Thoracic aorta endothelial cell (primary cell): ENCODE measurements at places on chromosomes 7 and 10. TPM values are rescaled to one million over a fixed set of nuclear protein-coding genes. Genes with fewer than 3 reads are reported as not detected.

Gene ITPRIP
- total RNA-seq: 23.5 and 24.9 TPM in 2 replicates

Gene MRLN
- total RNA-seq: not detected in 2 replicates

Gene ABCA13
- under 0.01 and 0.07 TPM in 2 replicates for total RNA-seq

Gene HOXA4
- total RNA-seq: 0.80 and 1.9 TPM in 2 replicates

Gene GIMAP1
- 10.4 and 10.8 TPM in 2 replicates for total RNA-seq

Gene OR2A12
- not detected in 2 replicates for total RNA-seq

Gene LGI1
- total RNA-seq: not detected in 2 replicates

Gene KCP
- total RNA-seq: not detected in 2 replicates

Gene GARIN1A
- 0.36 and 0.53 TPM in 2 replicates for total RNA-seq

Gene CPN1
- total RNA-seq: not detected in 2 replicates

Gene CHN2
- total RNA-seq: 0.53 TPM in 1 of 2 replicates, not detected in the other

Gene TMEM176A
- not detected in 2 replicates for total RNA-seq

Gene TMEM229A
- not detected in 2 replicates for total RNA-seq

Gene TRPV5
- not detected in 2 replicates for total RNA-seq

Gene PRLHR
- total RNA-seq: not detected in 2 replicates

Gene ZNF727
- 0.07 TPM in 1 of 2 replicates, not detected in the other for total RNA-seq

Gene FGF8
- 0.13 TPM in 1 of 2 replicates, not detected in the other for total RNA-seq

Gene ASB10
- total RNA-seq: not detected in 2 replicates

Gene CUZD1
- 2.1 TPM in 2 replicates for total RNA-seq

Gene FEZF1
- total RNA-seq: not detected in 2 replicates

Gene ATG9B
- total RNA-seq: under 0.01 and 0.07 TPM in 2 replicates

Gene CYP2C9
- not detected in 2 replicates for total RNA-seq

Gene FAM204A
- total RNA-seq: 91.4 and 98.9 TPM in 2 replicates

Gene GTF2IRD2
- total RNA-seq: 2.6 and 3.6 TPM in 2 replicates

Gene PDLIM1
- total RNA-seq: 110 and 113 TPM in 2 replicates

Gene COL1A2
- 3.7 and 5.3 TPM in 2 replicates for total RNA-seq

Gene SKIDA1
- total RNA-seq: 0.66 and 0.72 TPM in 2 replicates

Gene ADAM12
- 0.14 and 0.53 TPM in 2 replicates for total RNA-seq

Gene RASA4B
- total RNA-seq: 1.7 and 2.8 TPM in 2 replicates

Gene CRYGN
- total RNA-seq: not detected in 2 replicates

Gene FKBP6
- not detected in 2 replicates for total RNA-seq

Gene OR2A1
- 0.22 TPM in 1 of 2 replicates, not detected in the other for total RNA-seq

Gene UCMA
- not detected in 2 replicates for total RNA-seq

Gene NRCAM
- total RNA-seq: 157 and 174 TPM in 2 replicates

Gene ABCF2
- 77.8 and 86.2 TPM in 2 replicates for total RNA-seq

Gene LEP
- not detected in 2 replicates for total RNA-seq
